ENCODE measurements at places on chromosomes 1 and 21.

DNA sequence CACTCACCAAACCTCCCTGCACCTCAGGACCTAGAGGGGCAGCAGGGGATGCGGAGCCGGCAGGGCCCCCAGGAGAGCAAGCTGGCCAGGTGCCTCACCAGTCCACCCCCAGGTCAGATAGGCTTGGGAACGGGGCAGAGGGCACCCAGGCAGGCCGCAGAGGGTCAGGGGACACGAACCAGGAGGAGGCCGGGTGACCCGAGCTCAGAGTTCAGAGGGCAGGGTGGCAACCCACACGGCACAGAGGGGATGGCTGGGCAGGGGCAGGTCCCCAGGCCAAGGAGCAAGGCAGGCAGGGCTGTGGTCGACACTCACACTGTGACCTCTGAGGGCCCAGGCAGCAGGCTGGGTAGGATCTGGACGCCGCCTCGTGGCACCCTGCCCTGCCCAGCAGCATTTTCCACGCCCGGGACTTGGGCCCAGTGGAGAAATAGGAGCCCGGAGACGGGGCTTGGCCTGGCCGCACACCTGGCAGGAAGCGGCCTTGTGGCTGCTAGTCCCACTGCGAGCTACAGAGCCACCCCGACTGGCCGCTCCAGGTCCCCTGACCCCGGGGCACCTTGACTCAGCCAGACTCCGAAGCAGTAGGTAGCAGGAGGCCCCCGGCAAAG, 5.3 kb downstream of the DVL1 start:
- no peak for DNase-seq

GRCh38 chr21:27649762-27650161, 682.9 kb upstream of the ADAMTS5 start:
- peak; percentile 15 for DNase-seq

- DNase-seq, result no peak
Observed at GRCh38 chr1:204077979-204078696, 5.2 kb downstream of the SOX13 start.

DNA sequence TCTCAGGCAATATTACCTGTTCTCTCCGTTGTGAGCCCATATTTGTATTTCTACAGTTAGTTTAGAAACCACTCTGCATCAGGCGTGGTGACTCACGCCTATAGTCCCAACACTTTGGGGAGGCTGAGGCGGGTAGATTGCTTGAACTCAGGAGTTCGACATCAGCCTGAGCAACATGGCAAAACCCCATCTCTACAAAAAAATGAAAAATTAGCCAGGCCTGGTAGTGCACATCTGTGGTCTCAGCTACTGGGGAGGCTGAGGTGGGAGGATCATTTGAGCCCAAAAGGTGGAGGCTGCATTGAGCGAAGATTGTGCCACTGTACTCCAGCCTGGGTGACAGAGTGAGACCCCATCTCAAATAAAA, 19.7 kb upstream of the ID3 start:
- DNase-seq, result no peak

- peak; percentile 48 for DNase-seq
Observed at GRCh38 chr1:99496067-99496466, 149.8 kb upstream of the PALMD start.

DNA sequence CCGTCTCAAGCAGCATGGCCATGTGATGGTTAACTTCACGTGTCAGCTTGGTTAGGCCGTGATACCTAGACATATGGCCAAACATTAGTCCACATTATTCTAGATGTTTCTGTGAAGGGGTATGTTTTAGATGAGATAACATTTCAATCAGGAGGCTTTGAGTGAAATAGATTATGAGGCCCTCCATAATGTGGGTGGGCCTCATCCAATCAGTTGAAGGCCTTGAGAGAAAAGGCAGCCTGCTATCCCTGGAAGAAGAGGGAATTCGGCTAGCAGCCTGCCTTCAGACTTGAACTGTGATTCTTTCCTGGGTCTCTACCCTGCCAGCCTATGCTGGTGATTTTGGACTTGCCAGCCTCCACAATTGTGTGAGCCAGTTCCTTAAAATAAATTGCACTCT, 90.1 kb downstream of the ZSCAN20 start:
- DNase-seq, result no peak

- DNase-seq, result no peak
Observed at GRCh38 chr1:219993554-219994433, 52.5 kb downstream of the EPRS1 start.

DNA sequence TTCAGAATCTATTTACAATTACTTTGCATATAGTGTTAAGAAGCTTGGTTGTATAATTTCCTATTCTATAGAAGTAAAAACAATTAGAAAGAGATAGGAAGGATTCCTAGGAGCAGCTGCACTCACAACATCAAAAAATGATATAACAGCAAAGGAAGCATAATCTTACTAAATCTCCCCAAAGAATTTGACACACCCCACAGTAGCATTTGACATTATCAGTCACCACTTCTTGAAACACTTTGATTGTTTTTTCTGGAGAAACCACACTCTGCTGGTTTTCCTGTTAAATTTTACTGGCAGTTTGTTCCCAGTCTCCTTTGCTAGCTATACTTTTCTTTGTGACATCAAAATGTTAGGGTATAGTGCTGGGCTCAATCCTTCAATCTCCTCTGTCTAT, 100.8 kb upstream of the KIAA1614 start:
- peak; percentile 11 for DNase-seq

DNA sequence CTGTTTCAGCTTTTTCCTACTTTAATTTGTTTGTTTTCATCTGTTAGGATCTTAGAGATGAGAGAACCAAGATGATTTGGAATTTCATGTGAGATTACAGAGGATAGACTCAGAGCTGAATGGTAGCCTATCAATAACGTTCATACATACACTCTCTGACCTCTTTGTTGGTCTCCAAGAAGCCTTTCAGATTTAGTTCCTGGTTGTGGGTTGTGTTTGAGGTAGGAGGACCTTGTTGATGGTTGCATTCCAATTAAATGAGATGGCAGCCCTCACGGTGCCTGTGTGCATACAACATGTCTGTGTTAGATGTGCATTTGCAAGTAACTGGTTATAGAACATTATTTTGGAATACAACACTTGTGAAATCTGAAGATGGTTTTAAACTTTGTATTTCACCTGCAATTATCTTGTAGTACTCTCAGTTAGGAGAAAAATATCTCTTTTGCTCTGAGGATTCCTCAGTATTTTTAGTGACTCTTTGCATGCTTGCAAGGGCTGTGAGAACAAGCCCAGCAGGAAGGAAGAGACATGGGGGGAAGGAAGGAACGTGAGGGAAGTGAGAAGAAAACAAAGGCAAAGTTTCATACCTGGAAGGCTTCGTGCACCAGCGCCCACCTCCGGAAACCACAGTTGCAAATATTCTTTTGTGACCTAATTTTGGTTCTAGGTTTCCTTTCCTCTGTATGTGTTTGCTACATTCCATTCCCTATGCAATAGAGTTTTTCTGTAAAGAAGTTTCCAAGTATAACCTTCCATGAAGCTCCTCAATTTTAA, 291.8 kb downstream of the DISC1 start:
- DNase-seq, result peak; percentile 81

DNA sequence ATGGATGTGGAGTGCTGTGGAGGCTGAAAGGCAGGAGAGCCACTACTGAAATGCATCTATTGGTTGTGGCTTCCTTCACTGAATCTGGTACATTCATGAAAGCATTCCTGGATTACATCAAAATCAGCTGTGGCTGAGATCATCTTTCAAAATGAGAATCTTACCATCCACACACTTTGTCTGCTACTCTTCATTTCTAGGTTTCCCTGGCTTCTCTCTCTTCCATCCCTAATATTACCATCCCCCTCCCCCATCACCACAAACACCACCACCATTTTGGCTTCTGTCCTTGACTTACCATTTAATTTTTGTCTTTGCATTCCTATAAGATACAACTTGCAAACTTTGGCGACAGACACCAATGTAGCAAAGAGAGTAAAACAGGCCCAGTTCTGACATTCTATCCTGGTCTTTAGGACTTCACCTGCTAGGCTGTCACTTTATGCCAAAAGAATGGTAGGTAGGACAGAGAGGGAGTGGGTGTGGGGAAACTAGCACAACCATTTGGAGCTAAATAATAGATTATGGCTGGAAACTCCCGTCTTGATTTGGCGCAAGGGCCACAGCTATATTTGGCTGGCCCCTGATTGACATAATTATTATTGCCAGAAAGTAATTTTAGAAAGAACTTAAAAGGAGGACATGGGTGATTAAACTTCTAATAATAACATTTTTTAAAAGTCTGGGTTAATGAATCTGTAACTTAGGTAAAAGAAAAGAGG, 15.1 kb upstream of the DUSP10 start:
- no peak for DNase-seq

GRCh38 chr1:179876300-179876715, 1.3 kb downstream of the TOR1AIP2 start:
- peak; percentile 73 for DNase-seq

DNA sequence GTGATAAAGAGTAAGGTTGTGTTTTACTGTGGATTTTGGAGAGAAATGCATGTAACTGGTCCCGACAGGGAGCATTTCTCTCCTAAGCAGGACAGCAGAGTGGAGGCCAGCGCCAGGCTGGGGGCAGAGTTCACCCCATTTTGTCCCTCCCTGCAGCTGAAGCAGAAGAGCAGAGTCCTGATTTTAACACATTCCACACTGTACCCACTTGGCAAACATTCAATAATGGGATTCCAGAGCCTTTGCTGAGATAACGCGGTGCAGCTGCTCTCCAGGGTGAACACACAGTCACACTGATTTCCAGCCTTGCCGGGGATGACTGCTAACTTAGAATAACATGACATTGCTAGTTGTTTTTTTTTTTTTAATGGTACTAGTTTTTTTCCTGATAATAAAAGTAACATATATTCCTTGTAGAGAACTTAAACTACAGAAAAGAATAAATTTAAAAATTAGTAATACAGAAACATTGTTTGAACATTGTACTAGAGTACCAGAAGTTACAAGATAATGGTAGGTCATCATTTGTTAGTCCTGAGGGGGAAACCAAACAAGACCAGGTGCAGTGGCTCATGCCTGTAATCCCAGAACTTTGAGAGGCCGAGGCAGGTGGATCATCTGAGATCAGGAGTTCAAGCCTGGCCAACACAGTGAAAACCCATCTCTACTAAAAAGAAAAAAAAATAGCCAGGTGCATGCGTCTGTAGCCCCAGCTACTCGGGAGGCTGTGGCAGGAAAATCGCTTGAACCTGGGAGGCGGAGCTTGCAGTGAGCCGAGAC, 77.2 kb downstream of the SCCPDH start:
- DNase-seq, result no peak

GRCh38 chr1:192311281-192311680, 5.5 kb upstream of the RGS21 start:
- DNase-seq, result peak; percentile 9

GRCh38 chr1:213110349-213111300, 59.6 kb downstream of the RPS6KC1 start:
- DNase-seq, result no peak

GRCh38 chr1:57770772-57771171, 346.9 kb upstream of the DAB1 start:
- peak; percentile 4 for DNase-seq

DNA sequence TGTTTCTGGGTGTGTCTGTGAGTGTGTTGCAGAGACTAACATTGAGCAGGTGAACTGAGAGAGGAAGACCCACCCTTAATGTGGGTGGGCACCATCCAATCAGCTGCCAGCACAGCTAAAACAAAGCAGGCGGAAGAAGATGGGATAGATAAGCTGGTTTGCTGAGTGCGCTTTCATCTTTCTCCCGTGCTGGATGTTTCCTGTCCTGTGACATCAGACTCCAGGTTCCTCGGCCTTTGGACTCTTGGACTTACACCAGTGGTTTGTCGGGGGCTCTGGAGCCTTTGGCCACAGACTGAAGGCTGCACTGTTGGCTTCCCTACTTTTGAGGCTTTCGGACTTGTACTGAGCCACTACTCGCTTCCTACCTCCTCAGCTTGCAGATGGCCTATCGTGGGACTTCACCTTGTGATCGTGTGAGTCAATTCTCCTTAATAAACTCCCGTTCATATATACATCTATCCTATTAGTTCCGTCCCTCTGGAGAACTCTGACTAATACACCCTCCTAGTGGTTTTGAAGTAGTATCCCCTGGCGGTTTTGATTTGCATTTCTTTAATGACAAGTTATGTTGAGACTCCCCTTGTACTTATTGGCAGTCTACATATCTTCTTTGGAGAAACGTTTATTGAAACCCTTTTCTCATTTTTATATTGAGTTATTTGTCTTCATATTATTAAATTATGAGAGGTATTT, 546.6 kb upstream of the TMPRSS15 start:
- DNase-seq, result no peak

DNA sequence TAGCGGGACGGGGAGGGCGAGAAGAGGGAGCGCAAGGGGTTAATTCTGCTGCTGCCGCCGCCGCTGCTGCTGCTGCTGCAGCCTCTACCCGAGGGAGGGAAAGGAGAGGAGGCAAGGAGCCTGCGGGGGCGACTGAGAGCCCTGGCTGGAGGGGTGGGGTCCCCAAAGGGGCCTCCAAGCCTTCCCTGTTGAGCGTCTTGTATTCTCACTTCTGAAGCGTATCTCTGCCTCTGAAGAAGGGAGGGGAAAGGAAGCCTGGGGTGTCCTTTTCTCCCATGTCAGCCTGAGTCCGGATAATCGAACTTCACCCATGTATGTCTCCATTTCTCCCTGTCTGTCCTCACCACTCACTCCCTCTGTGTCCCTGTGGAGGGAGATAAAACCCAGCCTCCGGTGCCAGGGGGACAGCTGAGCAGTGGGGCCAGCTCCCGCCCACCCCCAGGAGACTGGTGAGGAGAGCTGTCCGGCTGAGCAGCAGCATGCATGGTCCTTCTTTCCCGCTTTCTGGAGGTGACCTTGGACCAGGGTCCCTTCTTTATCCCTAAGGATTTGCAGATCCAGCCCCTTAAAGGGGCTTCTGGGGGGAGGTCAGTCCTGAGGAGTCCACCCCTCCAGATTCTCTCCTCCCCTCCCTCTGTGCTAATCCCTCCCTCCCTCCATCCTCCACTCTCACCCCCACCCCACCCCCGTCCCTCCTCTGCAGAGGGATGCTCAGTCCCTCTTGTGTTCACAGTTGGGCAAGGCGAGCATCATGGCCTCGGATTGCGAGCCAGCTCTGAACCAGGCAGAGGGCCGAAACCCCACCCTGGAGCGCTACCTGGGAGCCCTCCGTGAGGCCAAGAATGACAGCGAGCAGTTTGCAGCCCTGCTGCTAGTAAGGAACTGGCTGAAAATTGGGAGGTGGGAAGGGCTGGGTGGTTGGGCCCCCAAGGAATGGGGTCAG, 1.0 kb downstream of the NCDN start:
- no peak for DNase-seq

DNA sequence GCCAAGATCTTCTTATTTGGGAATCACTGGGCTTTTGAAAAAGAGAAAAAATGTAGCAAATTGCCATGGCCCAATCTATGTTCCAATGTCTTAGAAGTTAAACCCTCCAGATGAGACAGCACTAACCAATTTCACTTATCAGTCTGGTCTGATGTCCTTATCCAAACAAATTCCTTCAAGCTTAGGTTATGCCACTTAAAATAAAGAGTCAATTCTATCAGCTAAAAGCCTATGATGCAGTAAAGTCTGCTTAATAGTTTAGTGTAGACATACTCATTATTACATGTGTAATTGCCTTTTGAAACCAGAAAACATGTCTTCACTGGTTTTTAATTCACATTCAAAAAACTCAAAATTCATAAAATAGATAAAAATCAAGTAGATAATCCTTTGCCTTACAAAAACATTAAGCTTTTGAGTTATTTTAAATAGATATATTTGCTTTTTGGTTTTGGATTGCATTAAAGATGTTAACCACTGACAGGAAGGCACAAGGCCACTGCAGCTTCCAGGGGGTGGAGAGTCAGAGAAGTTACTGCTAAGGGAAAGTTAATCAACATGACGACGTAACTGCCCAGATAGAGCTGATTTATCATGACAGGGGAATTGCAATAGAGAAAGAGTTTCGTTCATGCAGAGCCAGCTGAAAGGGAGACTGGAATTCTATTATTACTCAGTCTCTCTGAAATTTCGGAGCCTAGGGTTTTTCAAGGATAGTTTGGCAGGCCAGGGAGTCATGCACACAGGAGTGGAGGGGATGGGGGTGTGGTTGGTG, 106.1 kb downstream of the MAP3K21 start:
- no peak for DNase-seq
